ENCODE measurements at places on chromosomes 11 and 22.

- DNase-seq = no peak
Measured at GRCh38 chr11:88181776-88182175, 6.5 kb upstream of the RAB38 start.

- DNase-seq = no peak
Measured at GRCh38 chr22:17205432-17205831, 13.8 kb downstream of the ADA2 start.

GRCh38 chr11:7251836-7252682 is at the start of gene SYT9:
Gene SYT9 (plus strand): TSS chr11:7251904. CDS start chr11:7252187, 283 bp downstream.
- DNase-seq = no peak

DNA sequence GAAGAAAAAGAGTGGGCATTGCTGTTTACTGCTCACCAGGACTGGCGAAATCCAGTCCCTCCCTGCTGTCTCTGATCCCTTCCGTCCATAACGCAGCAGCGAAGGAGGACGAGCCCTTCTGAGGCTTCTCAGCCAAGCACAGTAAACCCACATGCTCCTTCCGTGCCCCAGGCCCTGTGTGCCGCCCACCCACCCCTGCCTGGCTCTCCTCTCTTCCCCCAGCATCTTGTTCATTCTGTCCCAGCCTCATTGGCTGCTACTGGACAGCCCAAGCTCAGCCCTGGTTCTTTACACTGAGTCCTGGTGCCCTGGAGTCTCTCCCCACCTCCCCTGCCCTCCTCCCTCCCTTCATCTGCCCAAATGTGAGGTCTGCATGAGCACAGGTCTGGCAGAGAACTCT is 559.7 kb downstream of the BRD1 start:
- DNase-seq = no peak

- DNase-seq = no peak
Measured at GRCh38 chr11:130214861-130215530, 55.4 kb downstream of the ST14 start.

- no peak for DNase-seq
Measured at GRCh38 chr22:45884201-45885062, 92.5 kb downstream of the WNT7B start.
